ENCODE measurements at places on chromosomes 2 and 18. TPM values are rescaled to one million over a fixed set of nuclear protein-coding genes. Genes with fewer than 3 reads are reported as not detected.

Gene MRO
- total RNA-seq = 0.31 TPM

Gene HOXD12
- not detected for total RNA-seq

Gene GAREM1
- 16.6 TPM for total RNA-seq

DNA sequence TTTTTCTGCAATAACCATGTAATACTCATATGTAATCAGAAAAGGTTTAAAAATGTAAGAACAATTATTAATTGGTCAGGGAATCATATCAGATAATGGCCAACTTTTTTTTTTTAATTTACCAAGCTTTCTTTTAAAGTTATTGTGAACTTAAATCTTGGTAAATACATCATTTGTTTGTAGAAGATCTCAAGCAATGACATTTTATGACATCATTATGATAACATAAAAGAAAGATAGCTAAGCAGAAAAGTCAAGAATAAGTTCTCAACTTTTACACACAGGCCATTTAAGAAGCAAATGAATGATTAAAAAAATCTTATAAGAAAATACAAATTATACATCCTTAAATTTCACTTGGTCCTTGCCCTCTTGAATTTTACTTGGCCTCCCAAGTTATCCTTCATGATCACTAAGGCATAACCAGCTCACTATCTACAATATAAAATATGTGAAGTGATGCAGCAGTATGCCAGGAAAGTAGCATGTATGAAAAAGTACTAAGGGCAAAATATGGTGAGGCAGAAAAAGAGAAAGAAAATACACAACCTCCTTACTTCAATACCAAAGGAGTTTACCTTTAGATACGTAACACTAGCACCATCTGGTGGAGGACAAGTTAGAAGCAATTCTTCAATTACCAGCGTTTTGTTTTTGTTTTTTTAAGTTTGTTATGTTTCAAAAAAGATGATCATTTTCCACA is 116.6 kb downstream of the SRBD1 start:
- ATAC-seq = no peak

GRCh38 chr2:183019718-183020442 is 18.4 kb downstream of the NCKAP1 start:
- no peak for ATAC-seq

DNA sequence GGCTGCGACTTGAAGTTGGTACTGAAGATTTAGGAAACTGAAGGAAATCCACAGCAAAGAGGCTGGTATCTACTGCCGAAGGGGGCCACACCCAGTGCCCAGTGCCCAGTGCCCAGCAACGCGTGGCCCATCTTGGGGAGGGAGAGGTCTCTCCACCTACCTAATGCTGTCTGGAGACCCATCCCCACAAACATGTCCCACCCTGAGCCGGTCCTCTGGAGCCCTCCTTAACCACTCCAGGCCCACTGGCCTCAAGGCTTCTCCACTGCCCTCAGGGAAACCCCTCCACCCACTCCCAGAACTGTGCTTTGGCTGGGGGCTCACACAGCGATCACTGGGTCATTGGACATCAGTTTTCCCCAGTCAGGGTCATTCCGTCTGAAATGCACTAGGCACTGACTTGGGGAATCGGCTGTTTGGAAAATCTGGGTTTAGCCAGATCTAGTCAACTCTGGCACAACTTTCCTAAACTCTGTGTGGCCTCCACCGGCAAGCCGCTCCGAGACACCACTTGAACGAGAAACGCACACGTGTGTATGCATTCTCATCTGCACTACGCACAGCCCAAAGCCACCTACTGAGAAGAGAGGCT is 20.1 kb downstream of the GPR55 start:
- ATAC-seq = no peak

DNA sequence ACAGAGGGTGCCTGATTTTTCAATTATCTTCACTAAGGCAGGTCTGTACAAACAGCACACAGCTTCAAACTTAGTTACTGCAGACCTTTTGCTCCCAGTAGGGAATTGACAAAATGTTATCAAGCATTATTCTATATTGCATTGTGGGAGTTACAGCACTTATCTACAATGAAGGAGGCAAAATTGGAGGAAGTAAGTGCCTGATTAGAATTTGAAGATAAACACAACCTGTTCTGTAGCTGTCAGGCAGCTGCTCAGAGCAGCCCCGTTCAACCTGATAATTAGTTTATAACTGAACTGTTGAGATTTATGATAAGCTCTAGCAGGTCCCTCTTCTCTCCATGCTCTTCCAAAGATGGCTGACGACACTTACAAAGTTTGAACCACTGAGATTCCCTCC is 364.4 kb upstream of the CYRIA start:
- no peak for ATAC-seq

DNA sequence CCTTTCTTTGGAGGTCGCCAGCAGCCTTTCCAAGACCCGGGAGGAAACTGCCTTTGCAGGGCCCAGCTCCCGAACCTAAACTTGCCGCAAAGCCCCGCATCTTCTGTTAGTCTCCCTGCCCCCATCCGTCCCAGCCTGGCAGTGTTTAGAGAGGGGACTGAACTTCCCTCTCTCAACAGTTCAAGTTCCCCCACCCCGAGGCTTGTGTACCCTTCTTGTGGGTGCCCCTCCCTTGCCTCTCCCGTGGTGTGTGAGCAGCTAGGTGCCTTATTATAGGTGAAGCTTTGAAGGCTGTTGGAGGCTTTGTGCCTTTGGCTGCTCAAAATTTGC is 1.4 kb downstream of the LBH start:
- ATAC-seq = no peak

GRCh38 chr18:24364177-24364576 is 33.4 kb downstream of the OSBPL1A start:
- no peak for ATAC-seq

- ATAC-seq = no peak
Observed at GRCh38 chr2:96413323-96413722, 77.8 kb downstream of the NCAPH start.

GRCh38 chr18:45958730-45959129 is 8.4 kb downstream of the EPG5 start:
- ATAC-seq = no peak

DNA sequence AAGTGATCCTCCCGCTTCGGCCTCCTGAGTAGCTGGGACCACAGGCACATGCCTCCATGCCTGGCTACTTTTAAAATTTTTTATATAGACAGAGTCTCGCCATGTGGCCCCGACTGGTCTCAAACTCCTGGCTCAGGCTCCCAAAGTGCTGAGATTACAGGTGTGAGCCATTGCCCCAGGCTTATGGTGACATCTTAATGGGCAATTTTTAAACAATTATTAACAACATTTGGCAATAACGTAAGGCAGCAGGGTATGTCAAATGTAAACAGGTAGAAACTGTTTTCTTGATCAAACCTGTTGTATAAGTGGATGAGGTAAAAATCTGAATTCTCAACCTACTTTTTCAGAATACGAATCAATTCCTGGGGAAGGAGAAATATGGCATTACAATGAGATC is 11.0 kb downstream of the FECH start:
- ATAC-seq = no peak

DNA sequence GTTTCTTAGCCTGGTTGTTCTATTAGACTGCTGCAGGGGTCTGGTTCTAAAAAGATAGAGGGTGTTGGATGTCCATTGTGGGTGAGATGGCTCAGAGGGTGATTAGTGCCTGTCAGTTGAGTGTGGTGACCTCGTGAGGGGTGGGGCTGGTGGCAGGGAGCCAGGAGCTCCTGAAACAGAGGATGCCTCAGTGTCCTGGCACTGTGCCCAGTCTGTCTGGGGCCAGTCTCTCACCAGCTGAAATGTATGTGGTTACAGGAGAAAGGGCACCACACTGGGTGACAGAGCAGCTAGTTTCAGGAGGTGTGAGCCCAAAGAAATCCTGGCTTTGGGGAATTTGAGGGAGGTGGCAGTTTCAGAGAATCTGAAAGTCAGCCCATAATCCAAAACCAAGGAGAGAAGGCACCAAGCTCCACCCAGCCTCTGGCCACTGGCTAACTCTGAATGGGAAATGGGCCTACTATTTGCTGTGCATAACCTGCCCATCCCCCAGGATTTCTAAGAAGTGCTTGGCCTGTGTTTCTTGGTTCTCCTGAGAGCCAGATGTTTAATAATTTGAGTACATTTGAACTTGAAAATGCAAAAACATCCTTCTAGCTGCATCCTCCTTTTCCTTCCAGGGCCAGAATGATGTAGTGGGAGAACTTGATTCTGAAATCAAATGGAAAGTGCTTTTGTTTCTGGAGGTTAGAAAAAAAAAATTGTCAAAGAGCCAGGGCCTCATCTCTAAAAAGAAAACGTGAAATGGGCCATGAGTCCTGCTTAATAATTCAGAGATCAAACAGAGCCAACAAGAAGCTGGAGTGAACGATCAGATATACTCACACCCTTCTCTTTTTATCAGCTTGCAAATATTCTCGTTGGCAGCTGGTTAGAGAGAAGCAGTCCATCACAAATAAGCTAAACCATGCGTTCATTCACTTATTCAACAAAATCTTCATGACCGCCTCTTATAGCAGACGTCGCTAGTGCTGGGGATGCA is 92.3 kb downstream of the B3GNT2 start:
- ATAC-seq = no peak

DNA sequence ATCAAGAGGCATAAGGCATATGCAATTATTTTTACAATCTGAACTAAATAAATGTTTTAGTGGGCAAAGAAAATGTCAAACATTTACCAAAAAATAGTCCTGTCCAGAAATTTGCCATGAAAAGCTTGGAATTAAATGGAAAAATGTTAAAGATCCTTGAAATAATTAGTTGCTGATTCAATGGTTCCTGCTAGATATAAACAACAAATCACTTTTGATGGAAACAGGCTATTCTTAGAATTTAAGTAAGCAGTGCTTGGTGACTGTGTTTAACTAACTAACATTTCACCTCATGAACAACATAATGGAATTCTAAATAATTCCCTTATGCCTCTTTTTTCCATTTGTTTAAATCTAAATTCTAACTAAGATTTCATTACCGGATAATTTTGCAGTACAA is 3.9 kb downstream of the RND3 start:
- ATAC-seq = no peak

DNA sequence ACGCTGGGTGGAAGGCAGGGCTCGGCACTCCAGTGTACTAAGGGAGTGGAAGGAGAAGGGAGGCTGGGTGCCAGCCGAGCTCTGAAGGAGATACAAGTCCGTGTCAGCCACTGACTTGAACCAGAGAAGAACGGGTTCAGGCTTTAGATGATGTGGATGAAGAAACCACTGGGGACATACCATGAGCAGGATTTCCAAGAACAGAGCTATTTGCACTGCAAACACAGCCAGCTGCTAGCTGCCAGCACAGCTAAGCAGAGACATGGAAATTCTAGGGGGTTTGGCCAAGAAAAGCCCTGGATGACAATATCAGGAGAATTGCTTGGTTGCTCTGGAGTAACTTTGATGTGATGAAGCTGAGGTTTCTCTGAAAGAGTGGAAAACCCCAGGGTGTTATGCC is 5.2 kb downstream of the CD207 start:
- ATAC-seq = no peak

- ATAC-seq = no peak
Observed at GRCh38 chr2:120257522-120257921, 4.9 kb downstream of the RALB start.

Data from gastroesophageal sphincter (tissue), 4 donors.